ENCODE measurements at places on chromosomes 4 and X.

DNA sequence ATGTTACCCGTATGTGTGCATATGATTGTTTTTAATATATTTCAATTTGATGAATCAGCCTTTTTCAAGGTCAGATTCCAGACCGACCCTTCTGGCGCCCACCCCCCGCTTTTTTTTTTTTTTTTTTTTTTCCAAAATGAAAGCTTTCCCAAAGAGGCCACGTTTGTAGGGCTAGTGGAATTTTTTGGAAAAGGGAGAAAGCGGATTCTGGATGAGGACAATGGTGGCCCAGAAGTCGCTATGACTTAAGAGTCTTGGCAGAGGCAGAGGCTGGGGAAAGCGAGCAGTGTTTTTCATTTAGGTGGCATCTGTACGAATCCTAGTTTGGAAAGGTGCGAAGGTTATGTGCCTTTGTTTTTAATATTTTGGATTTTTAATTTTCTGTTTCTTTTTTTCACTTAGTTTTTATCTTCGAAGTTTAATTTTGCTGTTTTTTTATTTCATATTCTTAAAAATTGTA lies 14.6 kb downstream of the NDUFB11 start:
- DNase-seq, result no peak

- no peak for DNase-seq
Measured at GRCh38 chr4:2045518-2045951, 13.6 kb upstream of the NAT8L start.

DNA sequence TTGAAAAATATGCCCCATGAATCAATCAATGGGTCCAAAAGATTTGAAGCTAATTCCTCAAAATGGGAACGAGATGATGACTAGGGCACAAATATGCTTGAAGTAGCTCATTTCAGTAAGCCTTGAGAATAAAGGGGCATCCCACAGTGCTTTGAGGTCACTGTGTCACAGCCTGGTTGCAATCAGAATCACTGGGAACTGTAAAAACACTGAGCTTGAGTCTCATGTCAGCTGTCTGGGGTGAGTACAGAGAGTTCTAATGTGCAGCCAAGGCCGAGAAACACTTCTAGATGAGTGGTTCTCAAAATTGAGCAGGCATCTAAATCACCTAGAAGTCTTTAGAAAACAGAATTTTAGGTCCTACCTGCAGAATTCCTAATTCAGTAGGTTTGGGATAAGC lies 120.5 kb upstream of the EGFL6 start:
- DNase-seq, result no peak

DNA sequence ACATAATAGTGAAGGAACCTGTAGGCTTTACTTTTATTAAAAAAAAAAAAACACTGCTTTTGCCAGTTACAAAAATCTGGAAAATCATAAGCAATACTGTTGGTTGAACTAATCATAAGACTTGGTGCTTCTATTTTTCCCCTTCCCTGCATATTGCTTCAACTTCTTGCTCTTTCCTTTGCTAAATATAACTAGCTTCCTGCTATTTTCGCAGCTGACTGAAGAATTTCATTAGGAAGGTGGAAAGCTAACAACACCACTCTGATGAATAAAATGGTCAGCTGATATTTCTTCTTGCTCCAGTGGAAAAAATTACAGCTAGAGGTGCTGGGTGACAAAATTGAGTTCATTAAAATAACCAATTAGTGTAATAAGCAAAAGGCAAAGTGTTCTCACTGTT lies 39.3 kb downstream of the MEPE start:
- DNase-seq, result no peak
